ENCODE measurements at places on chromosomes 12 and 14. TPM values are rescaled to one million over a fixed set of nuclear protein-coding genes. Genes with fewer than 3 reads are reported as not detected.
A peak's percentile ranks its signal among the peaks of the same experiment; 100 is the strongest.

Gene LBHD2
- not detected for total RNA-seq

Gene TMEM30B
- total RNA-seq, result 0.15 TPM

DNA sequence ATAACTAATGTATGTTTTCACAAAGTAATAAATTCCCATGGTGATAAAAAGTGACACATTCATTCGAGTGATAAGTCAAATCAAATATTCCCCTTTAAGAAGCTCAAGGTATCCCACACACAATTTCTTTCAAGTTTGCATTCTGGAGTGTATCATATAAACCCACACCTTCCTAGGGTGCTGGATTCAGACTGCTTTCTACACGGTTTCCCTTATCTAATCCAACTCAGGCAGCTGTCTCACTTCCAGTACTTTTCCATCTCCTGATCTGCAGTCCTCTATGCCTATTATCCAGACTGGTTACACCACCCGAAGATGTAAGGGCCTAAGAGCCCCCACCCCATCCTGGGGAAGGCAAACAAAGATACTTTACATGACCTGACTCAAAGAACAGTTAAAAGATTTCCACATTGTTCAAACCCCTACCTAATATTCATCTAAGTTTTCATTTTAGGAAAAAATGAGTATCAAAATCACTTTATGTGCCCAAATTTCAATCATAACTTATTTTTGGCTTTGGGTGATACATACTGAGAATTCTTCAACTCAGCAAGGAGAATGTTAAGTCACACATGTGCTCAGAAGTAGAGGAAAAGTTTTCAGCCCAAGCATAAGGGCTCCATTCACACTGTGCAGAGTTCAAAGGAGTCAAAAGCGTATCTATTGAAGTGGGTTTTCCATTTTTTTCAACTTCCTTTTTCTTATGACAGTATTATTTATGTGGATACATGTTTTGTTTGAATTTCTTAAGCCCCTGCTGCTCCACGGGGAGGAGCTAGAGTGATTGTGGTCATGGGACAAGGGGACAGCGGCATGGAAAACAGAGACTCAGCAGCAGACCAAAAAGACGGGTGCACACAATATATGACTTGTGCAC lies 41.8 kb downstream of the CORO1C start:
- no peak for DNase-seq
- peak overlapping the region; percentile 99 for H3K27ac ChIP-seq
- H3K27me3 ChIP-seq, result peaks cover 12% of the 10 kb centered on the region
- H3K4me1 ChIP-seq, result peaks cover 71% of the 10 kb centered on the region

DNA sequence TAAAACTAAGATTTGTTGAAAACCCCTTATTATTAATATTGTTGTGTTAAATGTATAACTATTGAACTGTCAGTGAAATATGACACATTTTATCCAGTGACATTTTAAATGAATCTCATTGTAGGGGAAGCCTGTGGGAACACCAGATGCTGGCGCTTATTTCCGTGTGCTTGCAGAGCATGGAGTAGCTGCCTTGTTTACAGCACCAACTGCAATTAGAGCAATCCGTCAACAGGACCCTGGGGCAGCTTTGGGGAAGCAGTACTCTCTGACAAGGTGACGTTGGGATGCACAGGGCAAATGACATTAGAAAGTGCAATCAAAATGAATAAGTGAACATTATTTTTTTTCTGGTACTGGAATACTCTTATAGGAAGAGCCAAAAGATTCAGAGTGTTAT lies 96.8 kb downstream of the ACSS3 start:
- no peaks in the 10 kb centered on the region for H3K27me3 ChIP-seq
- DNase-seq, result no peak
- no peaks in the 10 kb centered on the region for H3K4me1 ChIP-seq
- peaks cover 17% of the 10 kb centered on the region for H3K36me3 ChIP-seq
- H3K27ac ChIP-seq, result no peak overlapping the region
- no peak overlapping the region for H3K4me3 ChIP-seq

Gene LRRC10
- not detected for total RNA-seq

- H3K36me3 ChIP-seq, result no peaks in the 10 kb centered on the region
- no peak for DNase-seq
- H3K27ac ChIP-seq, result no peak overlapping the region
These were observed 329.2 kb downstream of the PCNX1 start for GRCh38 chr14:71236487-71236886.

Gene PTPN6
- total RNA-seq, result 22.1 TPM

DNA sequence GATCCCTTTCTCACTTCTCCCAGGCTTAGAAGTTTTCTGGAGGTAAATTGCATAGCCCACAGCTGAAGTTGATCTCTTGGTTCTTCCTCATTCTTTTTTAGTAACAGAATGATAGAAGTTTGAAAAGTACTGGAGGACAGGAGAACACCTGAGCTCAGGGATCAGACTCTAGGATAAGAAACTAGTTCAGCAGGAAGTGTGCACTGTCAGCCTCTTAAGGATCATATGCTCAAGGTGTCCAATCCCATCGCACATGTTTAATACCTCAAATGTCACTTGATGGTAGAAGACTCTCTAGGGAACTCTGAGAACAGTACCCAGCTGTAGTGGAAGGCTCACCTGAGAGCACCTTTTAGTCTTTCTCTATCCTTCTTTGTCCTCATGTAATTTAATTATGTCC lies 14.7 kb upstream of the LIMA1 start:
- DNase-seq, result no peak
- H3K4me3 ChIP-seq, result no peak overlapping the region
- H3K27ac ChIP-seq, result no peak overlapping the region
- H3K27me3 ChIP-seq, result peaks cover 1% of the 10 kb centered on the region
- peaks cover 10% of the 10 kb centered on the region for H3K4me1 ChIP-seq
- no peaks in the 10 kb centered on the region for H3K36me3 ChIP-seq

Gene TIGAR
- total RNA-seq, result 21.9 TPM

GRCh38 chr12:32549675-32550079 lies 129.4 kb upstream of the DNM1L start:
- peak overlapping the region; percentile 11 for H3K27ac ChIP-seq
- peak overlapping the region; percentile 43 for H3K4me3 ChIP-seq
- DNase-seq, result no peak
- peaks cover 1% of the 10 kb centered on the region for H3K27me3 ChIP-seq

Gene TMEM132C
- not detected for total RNA-seq

GRCh38 chr12:46024099-46024498 lies 33.7 kb upstream of the SCAF11 start:
- no peaks in the 10 kb centered on the region for H3K4me1 ChIP-seq
- peaks cover 9% of the 10 kb centered on the region for H3K27me3 ChIP-seq
- no peak for DNase-seq
- no peak overlapping the region for H3K4me3 ChIP-seq
- no peak overlapping the region for H3K27ac ChIP-seq

- H3K27me3 ChIP-seq, result peaks cover 10% of the 10 kb centered on the region
- H3K36me3 ChIP-seq, result peaks cover 4% of the 10 kb centered on the region
These were observed 2.2 kb downstream of the MMP17 start for GRCh38 chr12:131830335-131830913.

- H3K27ac ChIP-seq, result no peak overlapping the region
- H3K36me3 ChIP-seq, result no peaks in the 10 kb centered on the region
- H3K27me3 ChIP-seq, result no peaks in the 10 kb centered on the region
- H3K4me3 ChIP-seq, result no peak overlapping the region
- DNase-seq, result no peak
These were observed 31.9 kb downstream of the TSPAN19 start for GRCh38 chr12:85004204-85004603.

- no peaks in the 10 kb centered on the region for H3K27me3 ChIP-seq
- H3K27ac ChIP-seq, result no peak overlapping the region
- no peak overlapping the region for H3K4me3 ChIP-seq
- H3K4me1 ChIP-seq, result peaks cover 7% of the 10 kb centered on the region
- H3K36me3 ChIP-seq, result no peaks in the 10 kb centered on the region
- no peak for DNase-seq
These were observed 208.5 kb downstream of the SLC41A2 start for GRCh38 chr12:104749545-104749944.

Gene OR6C76
- not detected for total RNA-seq

- H3K27me3 ChIP-seq, result peaks cover 18% of the 10 kb centered on the region
- H3K27ac ChIP-seq, result peak overlapping the region; percentile 61
- no peak for DNase-seq
- peaks cover 53% of the 10 kb centered on the region for H3K4me1 ChIP-seq
- peaks cover 14% of the 10 kb centered on the region for H3K36me3 ChIP-seq
- H3K4me3 ChIP-seq, result no peak overlapping the region
These were observed 36.8 kb downstream of the CCDC88C start for GRCh38 chr14:91380610-91381371.

DNA sequence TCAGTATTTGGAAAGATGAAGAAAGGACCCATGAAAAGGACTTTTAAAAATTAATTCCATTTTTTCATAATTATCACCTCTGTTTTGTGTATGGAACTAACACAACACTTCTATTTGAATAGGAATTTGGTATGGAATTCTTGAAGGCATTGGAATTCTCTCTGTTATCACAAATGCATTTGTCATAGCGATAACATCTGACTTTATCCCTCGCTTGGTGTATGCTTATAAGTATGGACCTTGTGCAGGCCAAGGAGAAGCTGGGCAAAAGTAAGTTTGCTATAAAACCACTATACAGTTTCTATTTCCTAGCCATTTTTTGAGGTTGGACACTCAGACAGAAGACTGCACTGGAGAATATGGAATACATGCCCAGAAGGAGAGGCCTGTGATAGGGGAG lies 98.6 kb downstream of the SLC5A8 start:
- DNase-seq, result no peak
- no peak overlapping the region for H3K4me3 ChIP-seq
- no peaks in the 10 kb centered on the region for H3K4me1 ChIP-seq
- H3K36me3 ChIP-seq, result no peaks in the 10 kb centered on the region
- H3K27me3 ChIP-seq, result no peaks in the 10 kb centered on the region

- no peaks in the 10 kb centered on the region for H3K36me3 ChIP-seq
- no peaks in the 10 kb centered on the region for H3K27me3 ChIP-seq
- no peak for DNase-seq
These were observed 27.6 kb upstream of the ETV6 start for GRCh38 chr12:11621797-11622423.

DNA sequence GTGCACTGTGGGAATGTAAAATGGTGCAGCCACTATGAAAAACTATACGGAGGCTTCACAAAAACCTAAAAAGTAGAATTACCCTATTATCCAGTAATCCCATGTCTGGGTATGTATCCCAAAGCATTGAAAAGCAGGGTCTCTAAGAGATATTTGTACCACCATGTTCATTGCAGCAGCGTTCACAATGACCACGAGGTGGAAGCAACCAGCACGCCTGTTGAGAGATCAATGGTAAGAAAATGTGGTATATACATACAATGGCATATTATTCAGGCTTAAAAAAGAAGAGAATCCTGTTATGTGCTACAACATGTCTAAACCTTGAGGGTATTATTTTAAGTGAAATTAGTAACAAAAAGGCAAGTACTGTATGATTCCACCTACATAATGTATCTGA lies 910 bp upstream of the NOPCHAP1 start:
- no peak overlapping the region for H3K4me3 ChIP-seq
- no peak for DNase-seq
- no peaks in the 10 kb centered on the region for H3K27me3 ChIP-seq
- H3K27ac ChIP-seq, result no peak overlapping the region
- H3K4me1 ChIP-seq, result peaks cover 12% of the 10 kb centered on the region
- H3K36me3 ChIP-seq, result peaks cover 8% of the 10 kb centered on the region

DNA sequence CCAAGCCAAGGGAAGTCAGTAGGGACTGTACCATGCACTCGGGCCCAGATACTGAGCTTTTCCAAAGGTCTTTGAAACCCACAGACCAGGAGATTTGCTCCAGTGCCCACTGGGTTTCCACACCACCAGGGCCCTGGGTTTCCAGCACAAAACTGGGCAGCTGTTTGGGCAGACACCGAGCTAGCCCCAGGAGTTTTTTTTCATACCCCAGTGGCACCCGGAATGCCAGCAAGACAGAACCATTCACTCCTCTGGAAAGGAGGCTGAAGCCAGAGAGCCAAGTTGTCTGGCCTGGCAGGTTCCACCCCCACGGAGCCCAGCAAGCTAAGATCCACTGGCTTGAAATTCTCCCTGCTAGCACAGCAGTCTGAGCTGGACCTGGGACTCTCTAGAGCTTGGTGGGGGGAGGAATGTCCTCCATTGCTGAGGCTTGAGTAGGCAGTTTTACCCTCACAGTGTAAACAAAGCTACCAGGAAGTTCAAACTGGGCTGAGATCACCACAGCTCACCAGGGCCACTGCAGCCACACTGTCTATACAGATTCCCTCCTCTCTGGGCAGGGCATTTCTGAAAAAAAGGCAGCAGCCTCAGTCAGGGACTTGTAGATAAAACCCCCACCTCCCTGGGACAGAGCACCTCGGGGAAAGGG lies 793.7 kb downstream of the RPS29 start:
- H3K27me3 ChIP-seq, result peaks cover 2% of the 10 kb centered on the region
- H3K4me1 ChIP-seq, result no peaks in the 10 kb centered on the region
- H3K4me3 ChIP-seq, result no peak overlapping the region
- DNase-seq, result no peak
- no peaks in the 10 kb centered on the region for H3K36me3 ChIP-seq

Gene NAV3
- 20.3 TPM for total RNA-seq

DNA sequence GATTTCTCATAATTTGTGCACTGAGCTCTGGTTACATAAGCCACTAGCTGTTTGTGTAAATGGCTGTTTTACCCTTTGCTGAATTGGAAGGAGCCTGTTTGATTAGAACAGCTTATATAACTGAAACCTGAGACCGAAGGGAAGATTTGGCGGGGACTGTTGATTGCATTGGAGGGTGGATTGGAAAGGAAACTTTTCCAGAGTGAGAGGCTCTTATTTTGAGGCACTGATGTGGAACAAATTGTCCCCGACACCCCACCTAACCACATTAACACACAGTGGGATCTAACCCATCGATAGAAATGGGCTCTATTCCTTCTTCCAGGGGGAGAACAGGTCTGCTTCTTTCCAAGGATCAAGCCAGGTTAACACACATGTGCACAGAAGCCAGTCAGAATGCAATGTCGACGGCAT lies 51.7 kb downstream of the TMEM30B start:
- no peak overlapping the region for H3K27ac ChIP-seq
- no peak for DNase-seq
- no peaks in the 10 kb centered on the region for H3K36me3 ChIP-seq

DNA sequence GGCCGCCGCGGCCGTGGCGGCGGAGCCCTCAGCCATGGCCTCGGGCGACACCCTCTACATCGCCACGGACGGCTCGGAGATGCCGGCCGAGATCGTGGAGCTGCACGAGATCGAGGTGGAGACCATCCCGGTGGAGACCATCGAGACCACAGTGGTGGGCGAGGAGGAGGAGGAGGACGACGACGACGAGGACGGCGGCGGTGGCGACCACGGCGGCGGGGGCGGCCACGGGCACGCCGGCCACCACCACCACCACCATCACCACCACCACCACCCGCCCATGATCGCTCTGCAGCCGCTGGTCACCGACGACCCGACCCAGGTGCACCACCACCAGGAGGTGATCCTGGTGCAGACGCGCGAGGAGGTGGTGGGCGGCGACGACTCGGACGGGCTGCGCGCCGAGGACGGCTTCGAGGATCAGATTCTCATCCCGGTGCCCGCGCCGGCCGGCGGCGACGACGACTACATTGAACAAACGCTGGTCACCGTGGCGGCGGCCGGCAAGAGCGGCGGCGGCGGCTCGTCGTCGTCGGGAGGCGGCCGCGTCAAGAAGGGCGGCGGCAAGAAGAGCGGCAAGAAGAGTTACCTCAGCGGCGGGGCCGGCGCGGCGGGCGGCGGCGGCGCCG lies 381 bp downstream of the YY1 start:
- H3K36me3 ChIP-seq, result peaks cover 14% of the 10 kb centered on the region
- no peak for DNase-seq
- H3K27me3 ChIP-seq, result peaks cover 14% of the 10 kb centered on the region
- H3K4me3 ChIP-seq, result peak overlapping the region; percentile 90

GRCh38 chr12:50400104-50400637 lies 514 bp upstream of the LARP4 start:
- H3K36me3 ChIP-seq, result no peaks in the 10 kb centered on the region

Data from endothelial cell (in vitro differentiated cells).